Endothelial cell of umbilical vein (primary cell): ENCODE measurements at places on chromosomes 3 and 15.
A peak's percentile ranks its signal among the peaks of the same experiment; 100 is the strongest.

DNA sequence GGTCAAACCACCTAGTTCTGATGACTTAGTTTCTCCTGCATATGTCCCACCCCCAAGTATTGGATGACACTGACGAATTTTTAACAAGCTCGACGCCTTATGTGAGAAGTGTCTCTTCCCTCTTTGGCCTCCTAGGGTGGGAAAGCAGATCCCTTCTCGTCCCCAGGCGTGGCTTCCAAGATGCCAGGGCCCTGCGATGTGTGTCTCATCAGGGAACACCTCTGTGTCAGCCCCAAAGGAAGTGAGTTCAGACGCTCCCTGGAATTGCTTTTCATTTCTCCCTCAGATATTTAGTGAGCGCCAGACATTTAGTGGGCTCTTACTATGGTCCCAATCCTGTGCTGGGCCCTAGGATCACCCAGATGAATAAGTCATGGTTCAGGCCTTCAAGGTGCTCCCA lies 212.7 kb upstream of the NR2E3 start:
- H3K4me1 ChIP-seq, result no peaks in the 10 kb centered on the region
- no peaks in the 10 kb centered on the region for H3K36me3 ChIP-seq
- no peaks in the 10 kb centered on the region for H3K27me3 ChIP-seq
- H3K27ac ChIP-seq, result no peak overlapping the region

DNA sequence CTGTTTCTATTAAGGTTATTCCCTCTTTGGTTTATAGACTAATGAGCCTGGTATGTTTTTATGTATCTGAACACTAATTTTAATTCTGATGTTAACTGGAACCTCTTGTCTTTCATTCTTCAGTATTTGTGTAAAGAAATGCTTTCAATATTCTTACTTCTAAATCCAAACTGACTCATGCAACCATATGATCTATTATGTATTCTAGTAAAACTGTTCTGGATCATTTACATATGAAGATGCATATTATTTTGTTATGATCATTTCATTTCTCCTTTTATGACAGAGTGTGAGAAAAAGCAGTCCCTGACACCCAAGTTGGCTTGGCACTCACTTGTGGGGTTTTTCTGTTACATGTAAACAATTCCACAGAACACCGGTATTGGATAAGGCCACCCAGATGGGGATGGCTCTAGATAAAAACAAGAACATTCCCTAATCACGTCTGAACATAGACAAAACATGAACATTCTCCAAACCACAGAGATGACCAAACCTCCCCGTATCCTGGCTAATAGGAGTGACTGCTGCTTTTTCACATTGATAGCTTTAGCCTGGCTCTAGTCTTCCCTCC lies 72.2 kb upstream of the EPHB3 start:
- no peak overlapping the region for H3K27ac ChIP-seq
- DNase-seq, result no peak
- peaks cover 45% of the 10 kb centered on the region for H3K27me3 ChIP-seq
- H3K4me1 ChIP-seq, result no peaks in the 10 kb centered on the region
- H3K36me3 ChIP-seq, result no peaks in the 10 kb centered on the region

DNA sequence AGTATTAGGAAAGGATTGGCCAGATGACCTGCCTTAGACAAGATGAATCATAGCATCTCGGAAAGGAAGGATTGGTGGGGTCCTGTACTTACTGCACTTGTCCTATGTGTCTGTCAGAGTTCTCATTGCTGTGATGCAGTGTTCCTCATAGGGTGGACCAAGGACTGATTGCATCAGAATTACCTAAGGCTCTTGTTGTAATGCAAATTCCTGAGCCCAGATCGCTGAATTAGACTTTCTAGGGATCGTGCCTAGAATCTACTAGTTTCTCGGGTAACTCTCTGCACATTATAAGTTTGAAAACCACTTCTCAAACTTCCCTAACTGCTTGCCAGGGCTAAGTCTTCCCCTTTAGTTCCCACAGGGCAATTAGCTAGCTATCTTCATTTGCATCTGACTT lies 74.9 kb upstream of the SKOR1 start:
- H3K27ac ChIP-seq, result no peak overlapping the region
- H3K36me3 ChIP-seq, result no peaks in the 10 kb centered on the region
- DNase-seq, result no peak
- no peak overlapping the region for H3K4me3 ChIP-seq

DNA sequence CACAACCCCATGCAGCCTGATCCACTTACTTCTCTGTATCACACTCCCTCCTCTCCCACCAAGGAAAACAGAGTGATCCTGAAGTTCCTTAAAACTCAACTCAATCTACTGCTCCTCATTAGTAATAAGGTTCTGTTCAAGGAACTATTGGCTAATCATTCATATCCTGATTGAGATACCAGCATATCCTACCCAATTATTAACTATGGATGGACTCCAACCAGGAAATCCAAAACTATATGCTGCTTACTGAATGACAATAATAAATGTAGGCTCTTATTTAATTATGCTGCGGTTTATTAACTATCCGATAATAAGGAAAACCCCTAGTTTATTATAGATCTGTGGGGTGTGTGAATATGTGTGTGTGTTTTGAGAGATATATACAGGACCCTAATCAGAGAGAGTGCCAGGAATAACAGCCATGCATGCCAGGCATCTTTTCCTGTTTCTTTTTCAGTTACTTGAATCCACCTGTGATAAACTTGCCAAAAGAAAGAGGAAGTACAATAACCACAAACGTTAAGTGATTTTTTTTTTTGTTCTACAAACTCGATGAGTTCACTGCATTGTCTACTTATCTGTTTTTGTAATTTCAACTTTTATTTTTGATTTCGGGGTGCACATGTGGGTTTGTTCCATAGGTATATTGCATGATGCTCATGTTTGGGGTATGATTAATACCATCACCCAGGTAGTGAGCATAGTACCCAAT lies 1031.7 kb upstream of the CFAP20DC start:
- H3K27ac ChIP-seq, result no peak overlapping the region
- DNase-seq, result no peak
- no peak overlapping the region for H3K4me3 ChIP-seq

DNA sequence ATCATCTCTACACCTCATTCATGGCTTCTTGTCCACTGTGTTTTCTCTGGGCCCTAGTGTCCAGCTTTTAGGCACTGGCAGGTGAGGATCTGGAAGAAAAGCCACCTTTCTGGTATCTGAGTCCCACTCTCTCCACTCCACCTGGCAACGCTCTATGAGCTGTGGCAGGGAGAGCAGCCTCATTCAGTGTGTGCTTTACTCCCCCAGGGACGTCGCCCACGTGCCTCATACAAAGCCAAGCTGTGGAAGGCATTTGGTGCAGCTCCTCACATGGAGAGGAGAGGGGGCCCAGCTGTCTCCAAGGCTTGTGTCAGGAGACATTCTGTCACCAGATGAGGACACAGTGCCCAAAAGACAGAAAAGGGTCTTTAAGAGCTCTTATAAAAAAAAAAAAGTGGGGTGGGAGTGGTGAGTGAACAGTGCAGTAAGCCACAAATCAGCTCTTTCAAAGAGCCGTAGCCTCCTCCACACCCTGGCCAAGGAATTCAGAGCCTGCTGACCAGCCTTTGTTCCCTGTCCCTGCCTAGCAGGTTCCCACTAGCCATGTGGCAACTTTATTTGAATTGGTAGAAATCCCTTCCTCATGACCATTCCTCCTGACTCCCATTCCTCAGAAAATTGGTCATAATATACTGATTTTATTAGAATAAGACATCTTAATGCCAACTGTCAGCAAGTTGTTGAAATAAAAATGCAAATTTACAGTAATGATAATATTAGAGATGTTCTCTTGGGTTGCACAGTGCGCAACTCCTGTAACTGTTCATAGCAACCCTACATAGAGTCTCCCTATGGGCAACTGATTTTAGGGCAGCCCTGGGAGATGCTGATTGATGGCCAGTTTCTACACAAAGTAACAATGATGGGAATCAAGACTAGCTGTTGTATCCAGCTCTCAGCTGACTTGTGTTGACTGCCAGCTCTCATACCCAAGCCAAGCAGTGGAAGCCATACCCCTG lies 29.5 kb downstream of the GALNT15 start:
- peaks cover 2% of the 10 kb centered on the region for H3K27me3 ChIP-seq
- no peak overlapping the region for H3K4me3 ChIP-seq
- DNase-seq, result no peak
- no peak overlapping the region for H3K27ac ChIP-seq
- peaks cover 12% of the 10 kb centered on the region for H3K4me1 ChIP-seq

- no peak overlapping the region for H3K27ac ChIP-seq
- H3K4me3 ChIP-seq, result no peak overlapping the region
- H3K27me3 ChIP-seq, result peaks cover 6% of the 10 kb centered on the region
- H3K4me1 ChIP-seq, result no peaks in the 10 kb centered on the region
- no peak for DNase-seq
- H3K36me3 ChIP-seq, result no peaks in the 10 kb centered on the region
Measured at GRCh38 chr15:23646165-23647000, 1.3 kb downstream of the MAGEL2 start.

DNA sequence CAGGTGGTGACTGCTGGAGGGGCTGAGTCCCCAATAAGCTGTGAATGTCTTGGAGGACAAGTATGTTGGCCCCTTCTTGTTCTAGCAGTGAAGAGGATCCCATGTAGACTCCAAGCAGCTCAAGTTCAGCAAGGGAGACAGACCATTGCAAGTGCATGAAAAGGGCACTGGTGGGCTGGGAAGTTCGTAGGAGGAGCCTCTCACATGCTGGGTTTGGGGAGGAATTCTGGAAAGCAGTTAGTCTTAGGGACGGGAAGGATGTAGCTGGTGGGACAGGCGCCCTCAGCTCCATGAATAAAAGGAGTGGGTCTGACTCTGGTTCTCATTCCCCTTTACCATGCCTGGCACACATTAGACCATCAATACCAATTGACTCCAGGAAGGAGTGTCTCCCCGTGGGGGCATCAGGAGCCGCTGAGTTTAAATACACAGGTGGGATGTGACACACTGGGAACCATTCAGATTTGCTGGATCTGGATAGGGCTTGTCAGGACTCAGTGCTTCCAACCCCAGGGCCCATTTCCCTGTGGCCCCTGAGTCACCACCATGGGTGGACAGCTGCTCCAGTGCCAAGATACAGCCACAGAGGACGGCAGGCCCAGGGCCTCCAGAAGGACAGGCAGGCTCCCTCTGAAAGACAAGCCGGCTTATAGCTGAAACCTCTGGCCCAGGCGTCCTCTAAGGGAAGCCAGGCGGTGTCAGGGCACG lies 552 bp upstream of the XYLB start:
- no peaks in the 10 kb centered on the region for H3K27me3 ChIP-seq
- no peaks in the 10 kb centered on the region for H3K36me3 ChIP-seq
- no peak for DNase-seq
- H3K27ac ChIP-seq, result no peak overlapping the region
- no peaks in the 10 kb centered on the region for H3K4me1 ChIP-seq

GRCh38 chr15:43518197-43518761 lies 871 bp downstream of the MAP1A start:
- peak; percentile 42 for DNase-seq
- peaks cover 19% of the 10 kb centered on the region for H3K4me1 ChIP-seq
- H3K27me3 ChIP-seq, result peaks cover 6% of the 10 kb centered on the region
- no peak overlapping the region for H3K27ac ChIP-seq
- no peaks in the 10 kb centered on the region for H3K36me3 ChIP-seq

DNA sequence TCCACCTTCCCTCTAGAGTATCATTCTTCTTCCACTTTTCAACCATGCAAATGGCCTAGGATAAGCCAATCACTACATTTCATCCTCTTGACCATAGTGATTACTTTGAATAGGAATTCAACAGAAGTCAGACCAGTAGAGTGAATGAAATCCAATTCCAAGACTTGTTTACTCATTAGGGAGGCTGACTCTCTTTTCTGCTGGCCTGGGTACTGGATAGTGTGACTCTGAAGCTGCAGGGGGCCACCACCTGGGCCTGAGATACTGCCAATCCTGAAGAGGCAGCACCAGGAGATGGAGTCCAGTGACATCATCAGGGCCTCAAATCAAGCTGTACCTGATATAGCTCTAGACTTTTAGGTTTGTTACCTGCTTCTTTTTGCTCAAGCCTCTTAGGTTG lies 7.0 kb upstream of the FSTL1 start:
- H3K36me3 ChIP-seq, result no peaks in the 10 kb centered on the region
- no peak overlapping the region for H3K27ac ChIP-seq
- no peak overlapping the region for H3K4me3 ChIP-seq
- H3K4me1 ChIP-seq, result peaks cover 4% of the 10 kb centered on the region
- no peak for DNase-seq

DNA sequence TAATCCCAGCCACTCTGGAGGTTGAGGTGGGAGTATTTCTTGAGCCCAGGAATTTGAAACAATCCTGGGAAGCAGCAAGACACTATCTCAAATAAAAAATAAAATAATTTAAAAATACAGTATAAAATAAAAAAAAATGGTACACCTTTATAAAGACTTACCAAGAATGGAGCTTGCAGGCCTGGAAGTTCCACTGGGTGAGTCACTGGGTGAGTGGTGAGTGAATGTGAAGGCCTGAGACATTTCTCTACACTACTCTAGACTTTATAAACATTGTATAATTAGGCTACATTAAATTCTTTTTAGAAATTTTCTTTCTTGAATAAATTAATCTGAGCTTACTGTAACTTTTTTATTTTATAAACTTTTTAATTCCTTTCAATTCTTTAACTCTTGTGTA lies 609.1 kb upstream of the BCHE start:
- no peak for DNase-seq
- no peak overlapping the region for H3K27ac ChIP-seq
- no peaks in the 10 kb centered on the region for H3K36me3 ChIP-seq
- H3K27me3 ChIP-seq, result no peaks in the 10 kb centered on the region
